ENCODE measurements at places on chromosomes 4 and X.

DNA sequence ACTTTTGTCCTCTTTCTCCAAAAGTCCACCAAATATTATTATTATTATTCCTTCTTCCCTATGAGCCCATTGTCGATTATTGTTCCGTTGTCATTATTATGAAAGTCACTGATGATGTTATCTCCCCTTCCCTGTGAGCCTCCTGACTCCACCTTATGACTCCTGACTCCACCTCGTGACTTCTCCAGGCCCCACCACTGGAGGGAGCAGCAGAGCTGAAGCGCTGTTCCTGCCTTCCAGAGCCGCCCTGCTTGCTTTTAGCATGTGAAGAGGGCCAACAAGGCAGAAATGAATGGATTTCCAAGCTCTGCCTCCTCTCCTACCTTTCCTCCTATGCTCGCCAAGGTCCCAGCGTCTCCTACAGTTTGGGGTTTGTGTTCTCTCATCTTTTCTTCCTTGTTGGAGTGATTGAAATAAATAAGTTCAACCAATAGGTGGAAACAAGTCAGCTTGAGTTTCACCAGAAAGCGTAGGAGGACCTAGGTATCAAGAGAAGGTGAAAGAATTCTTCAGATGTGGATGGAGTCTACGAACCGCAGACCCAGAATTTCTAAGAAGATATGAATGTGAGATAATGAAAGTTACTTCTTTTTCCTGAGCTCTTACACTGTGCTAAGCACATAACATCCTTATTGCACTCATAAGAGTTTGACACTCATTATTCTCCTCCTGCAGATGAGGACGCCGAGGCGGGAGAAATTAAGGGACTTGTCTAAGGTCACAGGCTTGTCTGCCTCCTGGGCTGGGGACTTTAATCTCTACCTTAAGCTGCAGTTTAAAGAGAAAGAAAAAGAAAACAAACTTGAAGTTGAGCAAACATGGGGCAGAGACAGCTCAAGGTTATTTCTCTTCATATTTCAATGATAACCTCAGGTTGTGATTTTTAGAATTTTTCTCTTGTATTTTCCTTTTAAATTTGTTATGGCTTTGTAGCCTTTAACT lies 26.1 kb downstream of the IGSF1 start:
- DNase-seq = no peak

DNA sequence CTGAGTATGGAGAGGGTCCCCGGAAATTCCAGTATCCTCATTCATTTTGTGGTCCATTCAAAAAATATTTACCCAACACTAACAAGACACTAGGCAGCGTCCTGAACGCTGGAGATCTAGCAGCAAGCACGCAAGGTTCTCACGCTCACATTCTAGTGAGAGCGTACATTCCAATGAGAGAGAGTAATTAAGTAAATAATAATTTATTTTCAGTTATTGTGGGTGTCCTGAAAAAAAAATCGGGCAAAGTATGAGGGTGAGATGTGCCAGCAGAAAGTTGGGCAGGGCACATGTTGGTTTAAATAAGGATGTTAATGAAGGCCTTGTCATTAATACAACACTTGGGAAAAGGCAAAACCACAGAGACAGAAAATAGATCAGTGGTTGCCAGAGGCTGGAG lies 4.0 kb upstream of the TMEM156 start:
- DNase-seq = no peak

DNA sequence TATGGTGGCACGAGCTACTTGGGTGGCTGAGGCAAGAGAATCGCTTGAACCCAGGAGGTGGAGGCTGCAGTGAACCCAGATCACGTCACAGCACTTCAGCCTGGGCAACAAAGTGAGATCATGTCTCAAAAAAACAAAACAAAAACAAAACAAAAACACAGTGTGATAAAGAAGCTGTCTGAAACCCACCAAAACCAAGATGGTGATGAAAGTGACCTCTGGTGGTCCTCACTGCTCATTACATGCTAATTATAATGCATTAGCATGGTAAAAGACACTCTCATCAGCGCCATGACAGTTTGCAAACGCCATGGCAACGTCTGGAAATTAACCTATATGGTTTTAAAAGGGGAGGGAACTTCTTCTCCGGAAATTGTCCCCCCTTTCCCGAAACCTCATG lies 29.4 kb upstream of the OPHN1 start:
- peak; percentile 32 for DNase-seq

- DNase-seq = no peak
Observed at GRCh38 chr4:38802561-38803355, 1.8 kb downstream of the TLR1 start.

- no peak for DNase-seq
Observed at GRCh38 chr4:143273160-143273917, 63.3 kb upstream of the GAB1 start.

DNA sequence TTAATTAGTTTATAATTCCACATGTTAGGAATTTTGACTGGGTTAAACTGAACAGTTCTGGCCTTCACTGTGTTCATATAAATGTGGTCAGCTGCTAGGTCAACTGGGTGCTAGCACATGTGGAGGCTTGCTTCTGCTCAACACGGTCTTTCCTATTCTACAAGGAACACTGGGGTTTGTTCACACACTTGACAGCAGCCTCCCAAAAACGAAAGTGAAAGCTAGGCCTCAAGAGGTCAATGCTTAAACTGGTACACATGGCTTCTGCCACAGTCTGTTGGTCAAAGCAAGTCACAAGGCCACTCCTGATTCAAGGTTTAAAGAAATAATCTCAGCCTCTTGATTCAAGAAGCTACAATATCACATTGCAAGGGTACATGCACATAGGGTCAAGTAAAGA lies 126.5 kb downstream of the QDPR start:
- peak; percentile 45 for DNase-seq

DNA sequence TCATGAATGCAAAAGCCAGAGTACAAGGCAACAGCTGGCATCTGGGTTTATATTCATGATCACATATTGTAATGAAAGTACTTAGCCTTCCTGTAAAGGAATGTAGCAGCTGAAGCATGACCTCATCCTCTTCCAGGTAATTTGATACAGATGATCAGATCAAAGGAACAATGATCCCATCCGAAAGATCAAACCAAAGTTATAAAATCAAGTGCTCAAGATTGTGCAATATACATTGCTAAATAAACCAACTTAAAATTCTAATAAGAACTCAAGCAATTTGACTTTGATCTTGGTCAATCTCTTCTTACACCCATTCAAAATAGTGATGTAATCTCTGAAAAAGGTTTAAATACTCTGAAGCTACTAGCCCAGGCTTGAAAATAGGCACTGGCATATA lies 113.1 kb upstream of the INPP4B start:
- DNase-seq = no peak

DNA sequence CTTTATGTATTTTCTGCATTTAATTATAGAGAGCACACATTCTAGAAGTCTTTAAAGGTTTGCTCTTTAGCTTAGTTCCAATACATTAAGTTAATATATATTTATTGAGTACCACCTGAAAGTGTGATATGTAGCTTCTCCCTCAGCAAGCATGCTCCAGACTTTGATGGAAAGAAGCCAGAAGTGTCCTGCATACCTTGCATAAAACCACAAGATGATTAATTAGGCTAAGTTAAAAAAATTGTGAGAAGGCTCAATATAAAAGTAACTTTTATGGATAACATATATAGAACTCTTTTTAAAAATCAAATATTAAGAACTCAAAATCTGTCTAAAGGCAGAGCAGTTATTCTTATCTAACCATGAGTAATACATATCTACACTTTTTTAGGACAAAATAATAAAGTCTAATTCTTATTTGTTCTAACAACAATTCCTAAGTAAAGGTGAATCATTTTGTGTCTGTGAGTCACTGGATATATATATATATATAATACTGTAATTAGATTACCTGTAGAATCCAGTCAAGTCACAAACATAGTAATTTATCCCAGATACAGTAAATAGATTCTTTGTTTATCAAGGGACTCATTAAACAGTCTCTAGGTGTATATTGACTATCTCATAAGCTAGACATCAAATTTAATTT lies 51.2 kb downstream of the INTS12 start:
- no peak for DNase-seq

DNA sequence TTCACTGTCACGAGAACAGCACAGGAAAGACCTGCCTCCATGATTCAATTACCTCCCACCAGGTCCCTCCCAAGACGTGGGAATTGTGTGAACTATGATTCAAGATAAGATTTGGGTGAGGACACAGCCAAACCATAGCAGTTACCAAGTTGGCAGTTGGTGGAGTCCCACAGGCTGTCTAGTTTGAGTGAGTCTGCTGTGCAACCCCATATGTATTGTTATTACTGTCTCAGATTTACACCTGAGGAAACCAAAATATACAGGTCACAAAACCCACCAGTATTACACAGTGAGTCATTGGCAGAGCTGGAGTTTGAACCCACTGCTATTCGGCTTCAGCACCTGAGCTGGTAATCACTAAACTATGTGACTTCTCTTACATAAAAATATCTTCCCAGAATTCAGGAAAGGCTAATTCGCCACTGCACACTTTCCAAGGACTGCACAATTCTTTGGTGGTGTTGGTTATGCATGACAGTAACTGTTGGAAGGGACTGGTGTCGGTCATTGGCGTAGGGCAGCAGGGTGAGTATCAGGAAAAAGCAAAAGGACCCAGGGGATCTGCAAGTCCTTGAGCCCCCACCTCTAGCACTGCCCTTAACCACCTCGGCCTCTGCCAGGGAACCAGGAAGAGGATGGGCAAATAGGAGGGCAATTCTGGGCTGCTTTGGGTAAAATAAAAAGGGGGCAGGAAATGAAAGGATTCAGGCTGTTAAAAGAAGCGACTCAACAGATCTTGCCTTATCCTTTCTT lies 110.1 kb downstream of the USP46 start:
- DNase-seq = no peak

DNA sequence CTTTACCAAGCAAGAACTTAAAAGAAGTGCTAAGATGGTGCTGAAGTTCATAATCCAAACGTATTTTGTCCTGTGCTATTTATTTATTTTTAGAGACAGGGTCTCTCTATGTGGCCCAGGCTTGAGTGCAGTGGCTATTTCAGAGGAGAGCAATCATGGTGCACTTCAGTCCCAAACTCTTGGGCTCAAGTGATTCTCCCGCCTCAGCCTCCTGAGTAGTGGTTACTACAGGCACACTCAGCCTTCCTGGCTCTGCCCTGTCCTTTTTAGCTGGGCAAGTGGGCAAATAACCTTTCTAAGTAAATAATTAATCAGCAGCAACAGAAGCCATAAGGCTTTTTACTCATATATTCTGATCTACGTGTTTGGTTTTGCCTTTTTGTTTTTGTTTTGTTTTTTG lies 2.6 kb downstream of the NSD2 start:
- no peak for DNase-seq

DNA sequence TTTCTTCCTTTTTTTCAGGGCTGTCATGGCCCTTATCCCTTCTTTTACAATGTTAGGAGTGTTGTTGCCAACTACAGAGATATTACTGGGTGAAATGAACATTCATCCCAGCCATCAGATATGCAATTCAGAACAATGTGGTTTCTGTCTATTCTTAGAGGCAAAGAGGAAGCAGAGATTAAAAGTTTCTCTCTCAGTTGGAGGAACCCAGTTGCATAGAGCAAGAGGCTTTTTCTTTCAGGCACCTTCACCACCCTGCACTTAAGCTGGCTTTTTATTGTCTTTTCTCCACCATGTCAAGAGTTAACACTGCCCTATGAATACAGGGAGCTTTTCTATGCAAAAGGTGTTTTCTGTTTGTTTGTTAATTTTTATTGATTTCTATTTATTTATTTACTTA lies 1559.6 kb upstream of the IGFBP7 start:
- DNase-seq = no peak

GRCh38 chr4:164876700-164877324 lies at the start of gene APELA:
APELA (plus strand) TSS chr4:164877178; CDS start chr4:164877332, 154 bp downstream.
- no peak for DNase-seq

All from CD4-positive, alpha-beta T cell treated with Interleukin-10 for 1 hour (primary cell).